ENCODE measurements at places on chromosomes 7 and 10.

- no peak for DNase-seq
Observed at GRCh38 chr10:91630625-91631024, 2.2 kb downstream of the PPP1R3C start.

GRCh38 chr7:53993224-53993623 lies 549.0 kb upstream of the VSTM2A start:
- DNase-seq: no peak

- no peak for DNase-seq
Observed at GRCh38 chr10:34524369-34525091, 290.6 kb downstream of the PARD3 start.

- peak; percentile 19 for DNase-seq
Observed at GRCh38 chr7:142438235-142438922, 180.5 kb upstream of the PRSS58 start.

DNA sequence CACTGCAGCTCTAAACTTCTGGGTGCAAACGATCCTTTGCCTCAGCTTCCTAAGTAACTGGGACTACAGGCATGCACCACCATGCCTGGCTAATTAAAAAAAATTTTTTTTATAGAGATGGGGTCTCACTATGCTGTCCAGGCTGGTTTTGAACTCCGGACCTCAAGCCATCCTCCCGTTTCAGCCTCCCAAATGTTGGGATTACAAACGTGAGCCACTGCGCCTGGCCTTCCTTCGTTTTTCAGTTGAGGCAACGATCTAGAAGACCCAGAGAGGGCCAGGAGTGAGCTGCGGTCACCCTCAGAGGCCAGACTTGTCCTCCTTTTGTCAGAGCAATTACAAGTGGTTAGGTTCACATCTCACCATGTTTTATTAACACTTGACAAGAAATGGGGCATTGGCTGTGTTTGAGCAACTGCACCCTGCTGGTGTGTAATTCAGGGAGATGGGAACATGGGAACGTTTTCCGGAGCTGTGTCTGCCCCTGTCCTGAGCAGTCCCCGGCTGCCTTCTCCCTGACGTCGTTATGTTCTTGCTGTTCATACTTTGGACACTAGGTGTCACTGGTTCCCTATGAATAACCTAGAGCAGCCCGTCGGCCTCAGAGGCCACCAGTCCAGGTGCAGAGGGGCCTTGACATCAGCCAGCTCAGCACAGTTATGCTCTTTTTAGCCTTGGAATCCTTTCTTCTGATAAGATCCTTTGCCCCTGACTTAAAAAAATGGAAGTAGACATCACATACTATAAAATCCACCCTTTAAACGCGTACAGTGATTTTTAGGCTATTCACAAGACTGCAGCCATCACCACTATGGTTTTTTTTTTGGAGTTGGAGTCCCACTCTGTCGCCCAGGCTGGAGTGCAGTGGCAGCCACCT lies 375.0 kb downstream of the TYW1 start:
- peak; percentile 28 for DNase-seq

All from CD4-positive, alpha-beta T cell treated with Interferon gamma for 1 hour (primary cell).